ENCODE measurements at places on chromosomes 1 and 21.

GRCh38 chr1:54052431-54052933, 522 bp downstream of the TMEM59 start:
- no peaks in the 10 kb centered on the region for H3K27me3 ChIP-seq
- H3K4me1 ChIP-seq: peaks cover 17% of the 10 kb centered on the region
- peak; percentile 74 for DNase-seq
- no peaks in the 10 kb centered on the region for H3K36me3 ChIP-seq
- H3K27ac ChIP-seq: peak overlapping the region; percentile 90

- H3K4me1 ChIP-seq: peaks cover 15% of the 10 kb centered on the region
- no peak for DNase-seq
- peaks cover 3% of the 10 kb centered on the region for H3K36me3 ChIP-seq
- no peak overlapping the region for H3K27ac ChIP-seq
Measured at GRCh38 chr1:17013491-17014320, 2.0 kb upstream of the ATP13A2 start.

DNA sequence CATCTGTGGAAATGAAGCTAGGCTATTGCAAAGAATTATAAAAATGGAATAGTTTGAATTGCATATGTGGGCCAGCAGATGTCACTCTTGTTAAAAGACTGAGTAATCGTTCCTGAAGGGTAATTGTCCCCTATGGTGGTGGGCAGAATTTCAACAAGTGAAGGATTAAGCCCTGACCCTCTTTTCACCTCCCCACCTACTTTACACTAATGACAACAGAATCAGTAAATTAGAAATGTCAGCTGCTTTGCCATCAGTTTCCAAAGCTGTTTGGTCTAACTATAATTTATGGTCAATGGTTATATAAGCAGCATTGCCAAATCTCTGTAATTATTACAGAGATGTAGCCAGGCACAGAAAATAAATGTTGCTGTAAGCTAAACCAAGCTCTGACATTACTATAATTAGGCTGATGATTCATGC, 898.6 kb downstream of the AMY1C start:
- H3K36me3 ChIP-seq: no peaks in the 10 kb centered on the region
- DNase-seq: no peak
- no peak overlapping the region for H3K27ac ChIP-seq
- no peaks in the 10 kb centered on the region for H3K27me3 ChIP-seq
- no peaks in the 10 kb centered on the region for H3K4me1 ChIP-seq

DNA sequence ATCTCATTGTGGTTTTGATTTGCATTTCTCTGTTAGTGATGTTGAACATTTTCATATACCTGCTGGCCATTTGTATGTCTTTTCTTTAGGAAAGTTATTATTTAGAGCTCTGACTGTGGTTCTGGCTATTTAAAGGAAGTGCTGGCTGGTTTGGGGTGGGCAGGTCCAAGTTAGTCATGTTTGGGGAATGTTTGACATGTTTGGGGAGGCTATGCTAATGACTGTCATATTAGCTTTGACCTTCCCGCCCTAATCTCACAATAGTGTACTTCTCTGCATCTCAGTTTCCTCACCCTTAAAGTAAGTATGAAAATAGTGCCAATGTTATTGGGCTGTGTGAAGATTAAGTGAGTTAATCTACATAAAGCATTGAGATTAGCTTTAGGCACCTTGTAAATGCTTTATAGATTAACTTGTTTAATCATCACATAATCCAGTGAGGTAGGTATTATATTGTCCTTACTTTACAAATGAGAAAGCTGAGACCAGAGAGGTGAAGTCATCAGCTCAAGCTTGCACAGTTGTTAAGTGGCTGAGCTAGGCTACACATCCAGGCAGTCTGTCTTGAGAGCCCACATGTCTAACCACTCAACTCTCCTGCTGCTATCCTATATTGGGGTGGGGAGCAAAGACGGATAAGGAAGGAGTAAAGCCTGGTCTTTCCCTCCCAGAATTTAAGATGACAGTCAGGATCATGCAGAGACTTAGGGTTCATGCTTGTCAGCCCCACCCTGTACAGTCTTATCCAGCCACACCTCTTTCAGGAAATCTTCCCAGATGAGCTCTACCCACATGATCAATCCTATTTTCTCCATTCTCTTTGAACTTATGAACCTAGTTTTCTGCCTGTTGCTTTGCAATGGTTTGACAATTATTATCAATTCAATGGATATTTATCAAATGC, 22.8 kb upstream of the CRNN start:
- no peaks in the 10 kb centered on the region for H3K27me3 ChIP-seq
- H3K27ac ChIP-seq: no peak overlapping the region
- H3K36me3 ChIP-seq: no peaks in the 10 kb centered on the region
- no peaks in the 10 kb centered on the region for H3K4me1 ChIP-seq
- no peak overlapping the region for H3K4me3 ChIP-seq

GRCh38 chr1:231969076-231969475, 342.5 kb downstream of the DISC1 start:
- no peaks in the 10 kb centered on the region for H3K4me1 ChIP-seq
- H3K27me3 ChIP-seq: no peaks in the 10 kb centered on the region
- no peaks in the 10 kb centered on the region for H3K36me3 ChIP-seq
- H3K27ac ChIP-seq: no peak overlapping the region
- H3K4me3 ChIP-seq: no peak overlapping the region
- no peak for DNase-seq

DNA sequence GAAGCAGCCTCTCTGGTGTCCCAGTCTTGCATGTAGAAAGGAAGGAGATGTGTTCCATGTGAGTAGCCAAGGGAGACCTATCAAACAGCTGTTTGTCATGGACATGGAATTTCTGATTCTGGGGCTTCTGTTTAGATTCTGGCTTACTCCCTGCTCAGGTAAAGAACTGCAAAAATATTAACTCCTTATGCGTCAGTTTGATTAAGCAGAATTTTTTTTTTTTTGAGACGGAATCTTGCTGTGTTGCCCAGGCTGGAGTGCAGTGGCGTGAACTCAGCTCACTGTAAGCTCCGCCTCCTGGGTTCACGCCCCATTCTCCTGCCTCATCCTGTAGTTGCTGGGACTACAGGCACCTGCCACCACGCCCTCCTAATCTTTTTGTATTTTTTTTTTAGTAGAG, 6.8 kb downstream of the ARV1 start:
- no peaks in the 10 kb centered on the region for H3K36me3 ChIP-seq
- peak; percentile 14 for DNase-seq
- no peak overlapping the region for H3K4me3 ChIP-seq
- H3K27ac ChIP-seq: no peak overlapping the region
- H3K4me1 ChIP-seq: peaks cover 2% of the 10 kb centered on the region

GRCh38 chr1:152067150-152067549, 21.7 kb downstream of the TCHHL1 start:
- no peak for DNase-seq
- H3K4me1 ChIP-seq: no peaks in the 10 kb centered on the region
- no peaks in the 10 kb centered on the region for H3K27me3 ChIP-seq
- no peaks in the 10 kb centered on the region for H3K36me3 ChIP-seq
- H3K4me3 ChIP-seq: no peak overlapping the region

- no peak for DNase-seq
- H3K4me3 ChIP-seq: no peak overlapping the region
- no peaks in the 10 kb centered on the region for H3K27me3 ChIP-seq
- no peaks in the 10 kb centered on the region for H3K36me3 ChIP-seq
Measured at GRCh38 chr1:75274920-75275506, 140.8 kb downstream of the LHX8 start.

DNA sequence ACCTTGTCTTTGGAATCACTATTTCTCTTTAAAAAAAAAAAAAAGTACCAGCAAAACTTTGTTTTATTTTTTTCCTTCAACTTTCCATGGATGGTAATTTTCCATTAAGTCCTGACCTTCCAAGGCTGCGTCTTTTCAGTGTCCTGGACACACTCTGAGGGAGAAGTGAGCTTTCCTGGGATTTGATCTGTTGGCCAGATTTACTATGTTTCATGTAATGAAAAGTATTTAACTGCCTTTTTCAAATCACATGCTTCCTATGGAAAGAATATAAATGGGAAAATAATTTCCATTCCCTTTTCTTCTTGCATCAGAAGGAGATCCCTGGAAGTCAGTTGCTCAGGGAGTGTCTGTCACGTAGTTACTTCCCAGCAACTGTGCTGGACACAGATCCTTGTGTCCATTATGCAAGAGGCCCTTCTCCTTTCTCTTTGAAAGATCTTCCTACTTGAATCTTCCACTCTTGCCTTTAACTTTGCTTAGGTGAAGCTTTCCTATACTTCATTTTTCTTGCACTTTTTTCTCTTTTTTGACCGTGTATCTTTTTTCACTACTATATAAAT, 59.3 kb downstream of the CENPF start:
- H3K27me3 ChIP-seq: no peaks in the 10 kb centered on the region
- no peaks in the 10 kb centered on the region for H3K36me3 ChIP-seq
- H3K4me1 ChIP-seq: no peaks in the 10 kb centered on the region
- no peak overlapping the region for H3K4me3 ChIP-seq
- H3K27ac ChIP-seq: no peak overlapping the region
- no peak for DNase-seq

DNA sequence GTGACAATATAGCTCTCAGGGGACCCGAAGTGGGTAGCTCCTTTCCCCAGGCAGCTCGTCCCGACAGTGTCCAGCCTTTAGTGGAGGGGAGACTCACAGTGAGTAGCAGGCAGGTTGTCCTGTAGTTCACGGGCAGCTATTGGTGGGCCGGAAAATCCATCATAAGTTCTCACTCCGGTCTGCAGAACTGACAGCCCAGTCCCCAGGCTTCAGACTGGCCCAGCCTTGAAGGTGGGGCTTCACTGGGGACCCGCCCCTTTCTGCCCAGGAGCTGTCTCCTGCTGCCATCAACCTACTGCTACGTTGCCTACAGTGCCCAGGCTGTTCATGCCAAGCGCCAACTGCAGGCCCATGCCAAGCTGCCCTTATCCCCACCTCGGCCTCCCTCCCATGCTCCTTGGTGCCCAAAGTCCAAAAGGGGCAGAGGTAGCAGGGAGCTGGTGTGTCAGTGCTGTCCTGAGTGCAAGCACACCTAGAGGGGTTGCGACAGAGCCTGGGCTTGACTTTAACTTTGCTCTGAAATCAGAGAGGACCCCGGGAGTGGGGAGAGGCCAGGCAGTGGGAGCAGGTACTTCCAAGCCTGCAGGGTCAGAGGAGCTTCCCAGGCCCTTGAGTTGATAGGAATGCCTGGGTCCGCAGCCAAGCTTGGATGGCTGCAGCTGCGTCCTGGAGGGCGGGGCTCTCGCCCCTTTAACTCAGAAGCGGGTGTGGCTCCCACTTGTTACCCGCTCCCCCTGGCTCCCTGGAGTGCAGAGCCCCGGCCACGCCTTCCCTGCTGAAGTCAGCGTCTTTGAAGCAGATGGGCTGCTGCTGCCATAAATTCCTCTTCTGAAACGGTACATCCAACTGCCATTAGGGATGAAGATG, 1144.3 kb upstream of the NCAM2 start:
- no peaks in the 10 kb centered on the region for H3K27me3 ChIP-seq
- no peak overlapping the region for H3K4me3 ChIP-seq
- H3K27ac ChIP-seq: no peak overlapping the region
- no peak for DNase-seq
- no peaks in the 10 kb centered on the region for H3K4me1 ChIP-seq
- no peaks in the 10 kb centered on the region for H3K36me3 ChIP-seq

DNA sequence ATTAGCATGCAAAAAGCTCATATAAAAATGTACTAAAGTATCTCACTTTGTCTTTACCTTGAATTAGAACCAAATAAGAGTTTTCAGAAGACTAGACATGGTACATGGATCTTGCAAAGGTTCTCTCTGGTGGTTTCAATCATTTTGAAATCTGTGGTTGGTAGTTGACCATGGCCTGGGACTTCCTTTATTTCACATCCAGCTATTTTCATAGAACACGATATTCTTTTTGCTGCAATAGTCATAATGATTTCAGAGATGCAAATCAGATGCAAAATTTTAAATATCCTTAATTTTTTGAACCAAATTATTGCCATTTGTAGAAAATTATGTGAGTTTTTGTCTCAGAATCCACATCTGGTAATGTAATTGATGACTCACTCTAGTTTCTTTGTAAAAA, 375.1 kb upstream of the ZP4 start:
- H3K4me1 ChIP-seq: no peaks in the 10 kb centered on the region
- H3K27ac ChIP-seq: no peak overlapping the region
- H3K4me3 ChIP-seq: no peak overlapping the region
- no peaks in the 10 kb centered on the region for H3K27me3 ChIP-seq
- H3K36me3 ChIP-seq: no peaks in the 10 kb centered on the region

- DNase-seq: no peak
- H3K27ac ChIP-seq: no peak overlapping the region
- H3K27me3 ChIP-seq: no peaks in the 10 kb centered on the region
- no peaks in the 10 kb centered on the region for H3K4me1 ChIP-seq
- no peak overlapping the region for H3K4me3 ChIP-seq
- no peaks in the 10 kb centered on the region for H3K36me3 ChIP-seq
Measured at GRCh38 chr1:50787266-50787665, 172.8 kb downstream of the FAF1 start.

GRCh38 chr1:246786606-246787238, 62.5 kb downstream of the SCCPDH start:
- no peak overlapping the region for H3K27ac ChIP-seq
- H3K4me3 ChIP-seq: no peak overlapping the region
- H3K36me3 ChIP-seq: no peaks in the 10 kb centered on the region
- DNase-seq: no peak
- H3K27me3 ChIP-seq: no peaks in the 10 kb centered on the region
- peaks cover 5% of the 10 kb centered on the region for H3K4me1 ChIP-seq

GRCh38 chr1:39332828-39333227, 128.3 kb downstream of the MACF1 start:
- DNase-seq: no peak
- H3K4me1 ChIP-seq: no peaks in the 10 kb centered on the region
- H3K27me3 ChIP-seq: no peaks in the 10 kb centered on the region
- peaks cover 40% of the 10 kb centered on the region for H3K36me3 ChIP-seq
- H3K27ac ChIP-seq: no peak overlapping the region
- H3K4me3 ChIP-seq: no peak overlapping the region

GRCh38 chr1:30185809-30186208, 537.6 kb downstream of the MATN1 start:
- H3K4me1 ChIP-seq: no peaks in the 10 kb centered on the region
- DNase-seq: no peak
- no peaks in the 10 kb centered on the region for H3K36me3 ChIP-seq
- H3K27ac ChIP-seq: no peak overlapping the region

GRCh38 chr1:26375081-26375480, 2.5 kb upstream of the ZNF683 start:
- no peaks in the 10 kb centered on the region for H3K27me3 ChIP-seq
- H3K27ac ChIP-seq: no peak overlapping the region
- no peaks in the 10 kb centered on the region for H3K36me3 ChIP-seq
- no peaks in the 10 kb centered on the region for H3K4me1 ChIP-seq
- no peak overlapping the region for H3K4me3 ChIP-seq

- no peak overlapping the region for H3K27ac ChIP-seq
- no peaks in the 10 kb centered on the region for H3K4me1 ChIP-seq
- H3K4me3 ChIP-seq: no peak overlapping the region
- H3K27me3 ChIP-seq: no peaks in the 10 kb centered on the region
- no peak for DNase-seq
Measured at GRCh38 chr1:212549503-212550017, 59.0 kb upstream of the ATF3 start.

GRCh38 chr1:201468501-201468843, 516 bp downstream of the PHLDA3 start:
- DNase-seq: peak; percentile 46
- no peaks in the 10 kb centered on the region for H3K27me3 ChIP-seq
- peaks cover 10% of the 10 kb centered on the region for H3K4me1 ChIP-seq
